Fibroblast of skin of right biceps (primary cell): ENCODE measurements at places on chromosomes 1 and 21.

DNA sequence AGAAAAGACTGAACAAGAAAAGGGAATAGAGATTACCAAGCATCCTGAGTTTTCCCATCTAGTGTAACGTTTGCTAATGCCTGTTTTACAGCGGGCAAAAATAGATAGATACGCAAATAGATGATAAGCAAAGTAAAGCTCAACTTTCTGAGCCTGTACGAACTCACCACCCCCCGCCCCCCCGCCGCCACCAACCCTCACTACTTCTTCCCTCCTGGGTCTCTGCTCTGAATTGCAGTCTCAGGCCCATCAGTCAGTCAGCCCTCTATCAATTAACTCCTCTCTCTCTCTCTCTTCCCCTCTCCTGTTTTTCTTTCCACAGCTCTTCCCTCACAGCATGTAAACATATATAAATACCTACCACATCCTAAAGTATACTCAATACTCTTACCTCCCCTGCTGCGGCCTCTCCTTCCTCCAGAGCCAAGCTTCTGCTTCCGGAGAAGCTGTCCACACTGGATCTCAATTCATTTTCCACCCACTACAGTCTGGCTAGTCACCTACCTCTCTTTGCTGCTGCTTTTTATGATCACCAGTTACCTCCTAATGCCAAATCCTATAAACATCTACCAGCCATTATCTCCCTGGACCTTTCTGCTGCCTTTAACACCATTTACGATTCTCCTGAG is 64.6 kb downstream of the CAPN2 start:
- DNase-seq: no peak

- peak; percentile 21 for DNase-seq
These were observed 21.9 kb downstream of the DIRAS3 start for GRCh38 chr1:68028566-68028965.

GRCh38 chr1:87200875-87201638 is 127.6 kb upstream of the LMO4 start:
- no peak for DNase-seq

DNA sequence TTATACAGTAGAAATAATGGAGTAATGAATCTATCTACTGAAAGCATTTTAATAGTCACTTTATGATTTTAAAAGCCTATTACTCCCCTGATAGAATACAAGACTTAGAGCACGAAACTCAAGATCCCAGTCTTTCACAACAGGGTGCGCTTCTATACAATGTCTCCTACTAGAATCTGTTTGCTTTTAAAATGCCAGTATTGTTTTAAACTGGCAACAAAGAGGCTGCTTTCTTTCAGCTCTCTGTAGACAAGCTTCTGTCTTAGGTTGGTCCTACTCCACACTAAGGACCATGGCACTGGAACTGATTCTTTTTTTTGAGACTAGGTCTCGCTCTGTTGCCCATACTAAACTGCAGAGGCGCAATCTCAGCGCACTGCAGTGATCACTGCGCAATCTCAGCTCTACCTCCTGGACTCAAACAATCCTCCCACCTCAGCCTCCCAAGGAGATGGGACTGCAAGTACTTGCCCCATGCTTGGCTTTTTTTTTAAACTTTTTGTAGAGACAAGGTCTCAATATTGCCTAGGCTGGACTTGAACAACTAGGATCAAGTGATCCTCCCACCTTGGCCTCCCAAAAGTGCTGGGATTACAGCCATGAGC is 4.8 kb downstream of the DCAF8 start:
- no peak for DNase-seq

DNA sequence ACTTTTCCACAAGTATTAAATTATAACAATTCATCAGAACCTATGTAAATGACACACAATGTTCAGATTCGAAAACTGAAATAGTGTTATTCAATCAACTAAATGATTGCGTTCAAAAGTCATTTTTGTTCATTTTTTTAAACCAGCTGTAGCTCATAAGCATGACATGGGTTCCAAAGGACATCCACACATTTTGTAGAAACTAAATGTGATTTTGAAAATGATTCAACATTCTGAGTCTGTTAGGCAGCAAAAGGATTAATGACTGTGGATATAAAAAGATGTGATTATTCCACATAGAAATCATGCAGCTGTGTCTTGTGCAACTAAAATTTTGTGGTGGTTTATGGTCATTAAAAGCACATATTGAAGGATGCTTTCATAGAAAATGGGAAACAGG is 204.5 kb downstream of the BRINP3 start:
- no peak for DNase-seq

- DNase-seq: no peak
These were observed 243.4 kb downstream of the KIF26B start for GRCh38 chr1:245398180-245398579.
